ENCODE measurements at places on chromosomes 16 and 17. TPM values are rescaled to one million over a fixed set of nuclear protein-coding genes. Genes with fewer than 3 reads are reported as not detected.

GRCh38 chr17:9568004-9568403 is 7.6 kb downstream of the STX8 start:
- peaks cover 40% of the 10 kb centered on the region for H3K36me3 ChIP-seq
- no peak for DNase-seq
- H3K4me3 ChIP-seq: no peak overlapping the region
- no peaks in the 10 kb centered on the region for H3K4me1 ChIP-seq
- no peak overlapping the region for H3K27ac ChIP-seq

MMP25 gene
- total RNA-seq: not detected

STX1B gene
- total RNA-seq: 0.06 TPM

ZNF385C gene
- not detected for total RNA-seq

GAST gene
- total RNA-seq: not detected

DNA sequence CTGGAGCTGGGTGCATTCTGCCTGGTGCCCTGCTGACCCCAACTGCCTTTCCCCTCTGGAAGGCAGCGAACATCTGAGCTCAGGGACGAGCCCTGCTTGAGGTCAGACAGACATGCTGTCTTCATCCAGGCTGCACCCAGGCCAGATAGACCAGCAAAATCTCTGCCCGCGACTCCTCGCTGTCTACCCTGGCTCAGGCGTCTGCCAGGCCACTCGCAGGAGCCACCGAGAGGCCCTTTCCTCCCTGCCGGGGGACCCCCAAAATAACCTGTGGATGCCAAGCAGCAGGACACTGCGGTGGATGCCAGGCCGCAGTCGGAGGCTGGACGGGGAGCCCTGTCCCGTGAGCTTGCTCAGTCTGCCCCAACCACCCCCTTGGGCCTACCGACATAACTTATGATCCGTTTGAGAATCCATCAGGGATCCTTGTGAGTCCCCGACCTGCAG is 3.3 kb upstream of the SLC25A10 start:
- no peak overlapping the region for H3K4me3 ChIP-seq
- peaks cover 36% of the 10 kb centered on the region for H3K4me1 ChIP-seq
- H3K36me3 ChIP-seq: peaks cover 55% of the 10 kb centered on the region
- no peaks in the 10 kb centered on the region for H3K27me3 ChIP-seq

MC1R gene
- 5.4 TPM for total RNA-seq

- no peak overlapping the region for H3K4me3 ChIP-seq
- H3K27me3 ChIP-seq: peaks cover 9% of the 10 kb centered on the region
- H3K4me1 ChIP-seq: peaks cover 15% of the 10 kb centered on the region
- H3K36me3 ChIP-seq: no peaks in the 10 kb centered on the region
- DNase-seq: peak; percentile 95
These were observed 12.3 kb downstream of the GPR142 start for GRCh38 chr17:74379495-74380085.

GRCh38 chr17:43517615-43518386 is 28.3 kb downstream of the ETV4 start:
- no peak for DNase-seq
- H3K36me3 ChIP-seq: peaks cover 94% of the 10 kb centered on the region
- H3K4me3 ChIP-seq: no peak overlapping the region
- no peaks in the 10 kb centered on the region for H3K4me1 ChIP-seq
- no peaks in the 10 kb centered on the region for H3K27me3 ChIP-seq

DNA sequence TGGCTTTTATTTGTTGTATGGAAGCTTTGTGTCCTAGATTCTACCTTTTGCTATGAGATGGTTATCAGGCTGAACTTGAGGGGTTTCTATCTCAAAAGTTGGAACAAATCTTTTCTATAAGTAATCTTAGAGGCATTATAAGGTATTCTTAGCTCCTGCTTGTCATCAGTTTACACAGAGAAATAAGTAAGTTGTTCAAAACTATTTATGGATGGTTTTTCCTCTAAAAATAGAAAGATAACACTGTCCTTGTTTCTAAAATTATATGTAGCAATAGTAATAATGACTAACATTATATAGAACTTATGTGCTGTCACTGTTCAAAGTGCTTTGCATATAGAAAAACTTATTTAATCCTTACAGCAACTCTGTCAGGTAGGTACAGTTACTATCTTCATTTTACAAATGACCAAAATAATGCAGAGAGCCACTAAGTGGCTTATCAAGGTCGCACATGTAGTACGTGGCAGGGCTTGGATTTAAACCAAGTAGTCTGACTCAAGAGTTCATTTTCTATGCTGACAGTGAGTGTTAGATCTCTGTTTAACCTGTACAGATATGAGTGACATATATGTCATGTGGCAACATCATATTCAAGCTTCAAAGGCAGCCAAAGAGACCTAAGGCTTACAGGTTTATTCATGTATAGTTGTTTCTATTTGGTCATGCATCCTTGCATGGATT is 59.0 kb downstream of the PHKB start:
- H3K4me1 ChIP-seq: no peaks in the 10 kb centered on the region
- no peak for DNase-seq
- H3K36me3 ChIP-seq: peaks cover 2% of the 10 kb centered on the region
- H3K27me3 ChIP-seq: no peaks in the 10 kb centered on the region
- no peak overlapping the region for H3K27ac ChIP-seq

- H3K27ac ChIP-seq: peak overlapping the region; percentile 84
- DNase-seq: peak; percentile 94
- H3K27me3 ChIP-seq: no peaks in the 10 kb centered on the region
- peaks cover 85% of the 10 kb centered on the region for H3K4me1 ChIP-seq
- peaks cover 35% of the 10 kb centered on the region for H3K36me3 ChIP-seq
These were observed 4.3 kb downstream of the CAMKK1 start for GRCh38 chr17:3888343-3889171.

- peaks cover 4% of the 10 kb centered on the region for H3K4me1 ChIP-seq
- H3K27ac ChIP-seq: no peak overlapping the region
- H3K27me3 ChIP-seq: no peaks in the 10 kb centered on the region
- H3K4me3 ChIP-seq: no peak overlapping the region
- H3K36me3 ChIP-seq: peaks cover 52% of the 10 kb centered on the region
These were observed 30.3 kb downstream of the HMOX2 start for GRCh38 chr16:4506450-4506849.

DNA sequence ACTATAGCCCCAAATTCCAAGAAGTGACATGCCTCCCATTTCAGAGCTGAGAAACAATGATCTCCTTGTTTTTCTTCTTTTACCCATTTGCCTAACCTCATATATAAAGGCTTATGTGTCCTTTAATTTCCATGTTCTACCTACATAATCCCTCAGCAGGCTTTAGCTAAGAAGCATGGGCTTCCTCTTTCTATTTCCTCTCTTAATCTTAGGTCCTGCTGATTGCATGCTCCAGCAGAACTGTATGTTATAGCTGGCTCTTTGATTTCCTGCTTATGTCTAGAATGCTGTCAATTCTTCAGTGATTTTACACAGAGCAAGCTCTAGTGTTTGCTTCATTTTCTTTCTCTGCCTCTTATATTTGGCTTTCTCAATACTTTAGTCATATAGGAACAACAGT is 151.7 kb upstream of the COX10 start:
- no peaks in the 10 kb centered on the region for H3K4me1 ChIP-seq
- H3K27ac ChIP-seq: no peak overlapping the region
- DNase-seq: no peak
- H3K27me3 ChIP-seq: no peaks in the 10 kb centered on the region
- H3K4me3 ChIP-seq: no peak overlapping the region

KRTAP4-5 gene
- total RNA-seq: not detected

GRCh38 chr17:6046431-6046830 is 23.7 kb upstream of the WSCD1 start:
- no peak overlapping the region for H3K4me3 ChIP-seq
- H3K4me1 ChIP-seq: peaks cover 8% of the 10 kb centered on the region
- H3K27me3 ChIP-seq: no peaks in the 10 kb centered on the region
- H3K36me3 ChIP-seq: no peaks in the 10 kb centered on the region
- no peak for DNase-seq
- no peak overlapping the region for H3K27ac ChIP-seq

EME1 gene
- total RNA-seq: 24.1 TPM

SMCR8 gene
- 6.0 TPM for total RNA-seq

- H3K4me1 ChIP-seq: peaks cover 94% of the 10 kb centered on the region
- peaks cover 25% of the 10 kb centered on the region for H3K36me3 ChIP-seq
- H3K27me3 ChIP-seq: no peaks in the 10 kb centered on the region
- peak; percentile 99 for DNase-seq
- H3K4me3 ChIP-seq: no peak overlapping the region
These were observed 5.4 kb downstream of the PGS1 start for GRCh38 chr17:78383725-78384471.

ITPRIPL2 gene
- total RNA-seq: 34.0 TPM

DNA sequence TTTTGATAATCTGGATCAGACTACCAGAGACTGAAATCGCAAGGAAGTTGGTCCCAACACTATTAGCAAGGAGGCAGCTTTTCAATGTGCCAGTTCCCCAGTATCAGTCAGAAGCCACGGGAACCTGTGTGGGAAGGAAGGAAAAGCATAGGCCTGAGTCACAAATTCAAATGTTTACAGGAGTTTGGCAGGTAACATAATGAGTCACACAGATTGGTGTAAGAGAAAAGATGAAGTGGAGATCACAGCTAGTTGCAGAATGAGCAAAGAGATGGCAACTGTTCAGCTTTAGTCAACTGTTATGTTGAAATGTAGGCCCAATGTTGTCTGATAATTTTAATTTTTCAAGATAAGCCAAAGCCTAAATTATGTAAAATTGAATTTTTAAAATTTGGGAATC is 28.1 kb upstream of the ITGA2B start:
- no peaks in the 10 kb centered on the region for H3K27me3 ChIP-seq
- DNase-seq: no peak
- H3K36me3 ChIP-seq: peaks cover 63% of the 10 kb centered on the region
- no peaks in the 10 kb centered on the region for H3K4me1 ChIP-seq
- H3K27ac ChIP-seq: no peak overlapping the region
- H3K4me3 ChIP-seq: no peak overlapping the region

GRCh38 chr17:7843536-7844291 is 9.7 kb downstream of the KDM6B start:
- no peaks in the 10 kb centered on the region for H3K27me3 ChIP-seq
- H3K4me3 ChIP-seq: peak overlapping the region; percentile 51
- H3K36me3 ChIP-seq: peaks cover 11% of the 10 kb centered on the region
- H3K4me1 ChIP-seq: peaks cover 26% of the 10 kb centered on the region

TMIGD1 gene
- total RNA-seq: not detected

- H3K27ac ChIP-seq: no peak overlapping the region
- no peaks in the 10 kb centered on the region for H3K36me3 ChIP-seq
- H3K4me3 ChIP-seq: no peak overlapping the region
- no peaks in the 10 kb centered on the region for H3K4me1 ChIP-seq
- no peaks in the 10 kb centered on the region for H3K27me3 ChIP-seq
These were observed 24.4 kb downstream of the ADAMTS18 start for GRCh38 chr16:77410449-77410848.

DNA sequence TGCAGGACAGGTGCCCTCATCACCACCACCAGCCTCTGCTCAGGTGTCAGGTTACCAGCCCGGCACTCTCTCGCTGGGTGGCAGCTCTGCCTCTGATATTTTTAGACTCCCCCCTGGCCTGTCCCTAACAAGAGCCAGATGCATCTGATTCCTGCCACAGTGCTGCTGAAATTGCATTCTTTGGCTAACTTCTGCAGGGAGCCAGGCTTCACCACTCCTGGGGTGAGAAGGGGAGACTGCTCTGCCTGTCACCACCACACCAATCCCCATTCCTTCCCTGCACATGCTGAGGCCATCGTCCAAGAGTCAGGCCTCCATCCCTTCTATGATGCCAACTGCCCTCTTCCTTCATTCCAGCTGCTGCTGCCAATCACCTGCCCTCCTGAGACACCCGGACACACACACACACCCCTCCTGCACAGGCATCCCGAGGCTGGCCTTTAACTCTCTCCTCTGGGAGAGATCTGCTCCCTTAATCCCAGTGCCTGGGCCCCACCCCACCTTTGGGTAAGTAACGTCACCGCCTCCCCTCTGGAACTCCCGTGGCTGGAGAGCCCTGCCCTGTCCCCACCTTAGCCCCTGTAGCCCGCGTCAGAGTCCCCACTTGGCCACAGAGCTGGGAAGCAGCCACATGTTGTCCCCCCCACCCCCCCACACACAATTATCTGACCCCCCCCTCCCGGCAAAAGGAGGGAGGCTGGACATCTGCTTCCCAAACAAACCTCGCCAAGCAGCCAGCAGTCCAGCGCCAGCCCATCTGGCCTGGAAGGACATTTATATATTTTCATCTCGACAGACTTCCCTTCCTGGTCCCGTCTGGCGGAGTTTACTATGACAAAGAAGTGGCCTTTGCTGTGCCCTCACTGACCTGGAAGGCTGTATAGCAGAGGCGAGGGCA is 2.8 kb downstream of the EMP2 start:
- peaks cover 6% of the 10 kb centered on the region for H3K36me3 ChIP-seq
- H3K4me1 ChIP-seq: peaks cover 10% of the 10 kb centered on the region
- H3K27me3 ChIP-seq: no peaks in the 10 kb centered on the region
- H3K4me3 ChIP-seq: no peak overlapping the region

TP53TG3D gene
- total RNA-seq: not detected

CCDC154 gene
- not detected for total RNA-seq

DNA sequence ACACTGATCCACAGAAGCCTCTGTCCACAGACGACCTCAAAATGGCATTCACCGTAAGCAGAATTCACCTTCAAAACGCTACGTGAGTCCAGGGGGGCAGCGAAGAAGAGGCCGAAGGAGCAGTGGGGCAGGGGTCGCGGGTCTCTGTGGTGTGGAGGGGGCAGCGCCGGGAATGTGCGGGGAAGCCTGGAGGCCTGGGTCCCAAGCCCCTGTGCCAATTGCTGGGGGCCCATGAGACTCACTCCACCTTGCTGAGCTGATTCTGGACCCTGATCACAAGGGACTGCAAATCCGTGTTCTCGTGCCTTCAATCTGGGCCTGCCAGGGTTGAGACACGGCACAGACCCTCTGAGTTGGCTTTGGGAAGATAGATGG is 43.3 kb upstream of the SMPD3 start:
- H3K27me3 ChIP-seq: no peaks in the 10 kb centered on the region
- H3K27ac ChIP-seq: no peak overlapping the region
- no peak overlapping the region for H3K4me3 ChIP-seq
- DNase-seq: no peak
- no peaks in the 10 kb centered on the region for H3K36me3 ChIP-seq

DNA sequence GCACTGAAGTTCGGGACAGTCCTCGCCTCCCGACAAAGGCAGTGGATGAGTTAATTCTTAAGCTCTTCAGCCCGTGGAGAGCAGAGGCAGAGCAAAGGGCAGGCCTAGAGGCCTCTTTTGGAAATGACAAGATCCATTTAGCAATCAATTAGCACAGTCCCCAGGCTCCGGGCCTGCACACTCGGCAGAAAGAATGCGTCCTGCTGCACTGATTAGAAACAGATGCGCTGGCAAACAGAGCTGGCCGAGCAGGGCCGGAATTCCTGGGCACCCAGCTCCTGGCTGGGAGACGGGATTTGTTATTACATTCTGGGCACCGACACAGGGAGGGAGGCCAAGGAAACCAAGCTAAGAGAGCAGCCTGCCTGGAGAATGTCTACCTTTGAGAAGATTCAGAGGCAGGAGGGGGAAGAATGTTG is 162.9 kb downstream of the COPRS start:
- peak; percentile 93 for DNase-seq
- H3K4me1 ChIP-seq: peaks cover 38% of the 10 kb centered on the region
- H3K36me3 ChIP-seq: no peaks in the 10 kb centered on the region

DNA sequence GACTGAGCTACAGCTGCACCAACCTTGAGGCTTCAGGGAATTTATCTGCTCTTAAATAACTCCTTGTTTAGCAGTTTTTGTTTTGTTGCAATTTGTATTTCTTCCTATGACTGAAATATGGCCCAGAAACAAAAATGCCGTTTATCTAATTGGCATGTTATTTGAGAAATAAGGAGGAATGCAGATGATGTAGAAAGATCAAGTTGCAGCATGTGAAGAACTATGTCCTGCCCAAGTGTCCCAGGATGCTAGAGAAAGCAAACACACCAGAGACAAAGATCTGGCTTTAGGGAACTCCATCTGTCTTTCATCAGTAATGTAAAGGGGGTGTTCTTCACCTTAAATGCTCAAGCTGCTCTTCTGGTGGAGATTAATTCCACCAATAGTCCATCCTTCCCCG is 29.7 kb downstream of the USP31 start:
- H3K36me3 ChIP-seq: no peaks in the 10 kb centered on the region
- no peak overlapping the region for H3K4me3 ChIP-seq
- no peak overlapping the region for H3K27ac ChIP-seq
- H3K4me1 ChIP-seq: peaks cover 7% of the 10 kb centered on the region
